Common myeloid progenitor, CD34-positive (primary cell): ENCODE measurements at places on chromosomes 5 and 9.

- DNase-seq = no peak
Measured at GRCh38 chr9:95446259-95446658, 70.5 kb downstream of the PTCH1 start.

- DNase-seq = no peak
Measured at GRCh38 chr5:51521583-51521982, 138.3 kb downstream of the ISL1 start.

DNA sequence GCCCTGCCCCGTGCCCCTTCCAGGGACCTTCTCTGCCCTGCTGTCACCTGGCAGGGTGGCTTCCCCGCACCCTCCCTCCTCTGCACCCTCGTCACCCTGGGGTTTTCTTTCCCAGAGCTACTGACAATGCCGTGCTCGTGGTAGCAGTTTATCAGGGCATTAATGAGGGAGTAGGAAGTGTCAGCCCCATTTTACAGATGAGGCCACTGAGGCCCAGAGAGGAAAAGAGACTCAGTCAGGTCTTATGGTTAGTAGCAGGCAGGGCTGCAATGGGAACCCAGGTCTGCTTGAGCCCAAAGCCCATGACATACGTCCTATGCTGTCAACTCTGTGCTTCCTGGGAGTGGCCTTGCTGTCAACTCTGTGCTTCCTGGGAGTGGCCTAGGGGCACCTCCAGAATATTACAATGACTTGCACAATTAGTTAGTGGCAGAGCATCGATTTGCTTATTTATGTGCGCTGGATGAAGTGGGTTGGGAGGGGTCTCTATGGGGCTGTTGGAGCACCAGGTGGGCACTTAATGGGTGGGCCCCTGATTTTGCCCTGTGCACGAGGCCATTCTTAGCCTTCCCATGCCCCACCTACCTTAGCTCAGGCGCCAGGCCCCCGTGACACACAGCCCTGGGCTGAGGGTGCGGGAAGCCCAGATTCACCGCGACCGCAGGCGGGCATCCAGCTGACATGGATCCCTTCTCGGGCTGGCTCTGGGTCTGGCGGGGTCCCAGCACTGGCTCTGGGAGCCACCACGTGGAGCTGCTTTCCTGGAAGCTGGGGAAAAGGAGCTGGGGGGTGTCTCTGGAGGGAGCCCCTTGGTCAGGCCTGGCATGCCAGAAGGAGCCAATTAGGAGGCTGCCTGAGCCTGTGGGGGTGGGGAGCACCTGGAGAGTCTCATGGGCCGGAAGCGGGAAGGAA lies 82.0 kb upstream of the ORM1 start:
- peak; percentile 79 for DNase-seq

- no peak for DNase-seq
Measured at GRCh38 chr9:90900130-90900529, 98.5 kb downstream of the SYK start.

DNA sequence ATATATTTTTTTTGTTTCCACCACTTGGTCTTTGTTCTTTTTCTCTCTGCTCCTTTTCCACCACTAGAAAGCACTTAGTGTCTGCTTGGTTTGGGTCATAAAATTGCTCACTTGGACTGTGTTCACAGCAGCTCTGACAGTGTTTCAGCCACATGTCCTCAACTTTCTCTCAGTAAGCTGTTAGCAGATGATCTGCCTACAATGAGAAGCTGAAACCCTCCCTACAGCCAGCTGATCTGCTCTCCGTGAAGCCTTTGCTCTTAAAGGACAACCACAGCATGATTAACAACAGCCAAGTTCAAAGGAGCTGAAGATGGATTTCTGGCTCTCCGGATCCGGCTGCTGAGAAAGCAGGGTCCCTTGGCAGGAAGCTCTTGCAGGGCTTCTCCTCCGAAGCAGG lies 31.6 kb downstream of the PRLR start:
- no peak for DNase-seq

DNA sequence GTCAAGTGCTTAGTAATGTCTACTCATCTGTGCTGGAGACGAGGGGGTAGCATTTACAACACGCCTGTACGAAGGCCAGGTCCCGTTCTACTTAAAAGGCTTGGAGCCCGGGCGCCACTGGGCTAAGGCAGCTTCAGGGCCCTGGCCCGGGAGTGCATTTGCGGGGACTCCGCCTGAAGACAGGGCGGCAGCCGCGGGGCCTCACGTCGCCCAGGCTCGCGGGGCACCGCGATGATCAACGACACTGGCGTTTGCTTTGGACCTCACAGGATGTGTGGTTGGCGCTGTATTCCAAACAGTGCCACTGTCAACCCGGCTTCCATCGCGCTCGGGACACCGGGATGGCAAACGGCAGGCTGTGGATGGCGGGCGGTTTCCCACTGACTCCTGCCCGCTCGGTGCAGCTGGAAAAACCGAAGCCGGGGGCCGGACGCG lies 1.1 kb upstream of the TENT4A start:
- peak; percentile 68 for DNase-seq

- no peak for DNase-seq
Measured at GRCh38 chr9:11318946-11319345, 706.1 kb upstream of the PTPRD start.

- peak; percentile 47 for DNase-seq
Measured at GRCh38 chr5:57338068-57338867, 144.3 kb downstream of the ACTBL2 start.

GRCh38 chr5:14806456-14806855 lies 65.1 kb downstream of the ANKH start:
- no peak for DNase-seq

- DNase-seq = no peak
Measured at GRCh38 chr5:149172261-149172660, 31.0 kb downstream of the ABLIM3 start.

DNA sequence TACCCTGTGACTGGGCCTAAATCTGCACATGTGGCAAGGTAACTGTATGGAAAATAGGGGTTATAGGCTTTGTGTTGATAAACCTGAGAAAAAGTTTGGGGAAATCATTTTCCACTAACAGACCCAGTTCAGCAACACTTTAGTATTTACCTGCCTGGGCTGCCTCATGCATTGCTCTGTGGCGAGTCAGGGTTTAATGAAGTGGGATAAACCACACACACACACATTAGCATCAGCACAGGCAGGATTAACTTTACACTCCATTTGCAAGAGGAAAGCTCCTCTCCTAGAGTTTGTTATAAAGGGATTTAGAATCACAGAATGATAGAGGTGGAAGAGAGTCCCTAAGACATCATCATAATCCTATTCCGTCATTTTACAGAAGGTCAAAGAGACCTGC lies 20.0 kb upstream of the ZCCHC7 start:
- DNase-seq = no peak

DNA sequence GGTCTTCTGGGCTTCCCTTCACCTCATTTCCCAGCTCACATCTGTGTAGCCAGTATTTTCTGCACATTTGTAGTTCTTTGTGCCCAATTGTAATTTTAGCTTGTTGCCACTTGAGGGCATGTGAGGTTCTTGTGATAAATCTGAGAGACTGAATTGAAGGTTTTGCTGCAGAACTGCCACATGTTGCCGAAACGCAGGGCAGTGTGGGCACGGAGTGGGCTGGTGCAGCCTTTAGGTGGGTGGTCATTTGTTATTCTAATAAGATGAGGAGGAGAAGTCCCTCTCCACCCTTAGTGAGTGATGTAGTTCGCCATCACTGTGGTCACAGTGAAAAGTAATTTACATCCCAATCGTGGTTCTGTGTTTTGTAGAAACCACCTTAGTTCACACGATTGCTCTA lies 21.2 kb downstream of the OTULIN start:
- DNase-seq = peak; percentile 32

GRCh38 chr5:143041461-143041860 lies 271.3 kb downstream of the ARHGAP26 start:
- DNase-seq = no peak

GRCh38 chr9:4980086-4980727 lies 4.9 kb upstream of the JAK2 start:
- no peak for DNase-seq

DNA sequence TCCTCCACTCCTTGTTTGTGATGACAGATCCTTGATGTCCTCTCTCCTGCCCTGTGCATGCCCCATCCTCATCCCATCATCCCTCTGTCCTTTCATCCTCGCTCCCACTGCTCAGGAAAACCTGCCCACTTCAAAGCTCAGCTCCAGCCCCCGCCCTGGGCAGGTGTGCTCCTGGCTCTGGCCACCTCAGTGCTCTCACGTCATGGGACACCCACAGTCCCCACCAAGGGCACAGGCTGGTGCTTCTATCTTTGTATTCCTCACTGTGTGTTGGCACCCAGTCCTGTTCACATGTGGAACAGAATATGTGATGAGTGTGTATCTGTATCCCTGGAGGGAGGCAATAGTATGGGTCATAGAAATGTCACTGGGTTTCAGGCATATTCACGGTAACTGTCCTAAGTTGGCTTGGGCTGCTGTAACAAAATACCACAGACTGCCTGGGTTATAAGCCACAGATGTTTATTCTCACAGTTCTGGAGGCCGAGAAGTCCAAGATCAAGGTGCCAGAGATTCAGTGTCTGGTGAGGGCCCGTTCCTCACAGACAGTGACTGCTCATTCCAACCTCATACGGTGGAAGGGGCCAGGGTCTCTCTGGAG lies 13.5 kb downstream of the GFPT2 start:
- no peak for DNase-seq

DNA sequence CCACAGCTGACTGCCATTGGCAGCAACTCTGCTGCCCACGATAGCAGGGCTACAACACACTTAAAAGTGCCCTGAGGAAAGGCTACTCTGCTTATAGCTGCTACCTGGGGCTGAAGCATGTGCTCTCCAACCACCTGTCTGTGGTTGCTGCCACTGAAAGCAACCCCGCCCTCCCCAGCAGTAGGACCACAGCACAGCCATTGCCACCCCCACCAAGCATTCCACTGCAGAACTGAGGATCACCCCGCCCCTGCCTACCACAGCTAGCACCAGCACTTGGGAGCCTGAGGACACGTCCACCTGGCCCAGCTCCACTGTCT lies 85.8 kb downstream of the LPAR1 start:
- DNase-seq = no peak

DNA sequence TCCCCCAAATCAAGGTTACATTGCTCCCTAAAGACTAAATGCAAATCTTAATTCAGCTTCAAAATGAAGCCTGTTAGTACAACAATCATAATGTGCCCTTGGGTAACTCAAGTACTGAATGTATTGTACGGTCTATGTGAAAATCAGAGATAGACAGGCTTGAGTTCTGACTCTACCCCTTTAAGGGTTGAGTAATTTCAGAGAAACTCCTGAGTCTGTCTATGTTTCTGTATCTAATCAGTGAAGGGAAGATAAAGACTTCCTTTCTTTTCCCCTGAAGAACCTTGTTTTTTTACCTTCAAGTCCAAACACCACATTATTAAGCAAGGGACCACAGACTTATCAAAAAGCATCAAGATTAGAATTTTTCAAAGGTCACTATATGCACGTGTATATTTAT lies 108.2 kb downstream of the MPDZ start:
- DNase-seq = no peak

GRCh38 chr5:1195916-1196315 lies 5.5 kb upstream of the SLC6A19 start:
- no peak for DNase-seq

DNA sequence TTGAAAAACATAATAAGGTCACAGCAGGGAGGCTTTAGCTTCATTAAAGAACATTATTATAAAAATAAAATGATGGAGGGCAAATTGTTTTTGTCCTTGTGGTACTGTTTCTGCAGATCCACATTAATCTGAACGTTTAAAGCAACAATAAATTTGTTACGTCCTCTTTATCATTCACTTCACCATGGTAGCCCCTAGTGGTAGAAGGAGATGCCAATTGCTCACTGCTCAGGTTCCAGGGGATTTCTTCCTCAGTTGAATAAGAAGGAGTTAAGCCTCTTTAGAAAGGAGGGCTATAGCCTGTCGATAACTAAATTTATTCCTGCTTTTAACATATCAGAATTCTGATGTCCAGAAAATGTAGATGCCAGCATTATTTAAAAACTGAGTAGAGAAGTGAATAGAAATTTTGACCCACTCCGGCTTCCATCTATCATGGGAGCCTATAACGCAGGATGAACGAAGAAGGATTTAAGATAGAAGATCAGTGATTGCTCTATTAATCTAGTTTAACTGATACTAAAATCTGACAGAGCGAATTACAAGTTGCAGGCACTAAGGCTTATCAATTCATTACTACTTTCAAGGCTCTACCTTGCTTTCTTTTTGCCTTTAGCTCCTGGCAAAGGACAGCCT lies 692.3 kb downstream of the PTPRD start:
- DNase-seq = no peak

DNA sequence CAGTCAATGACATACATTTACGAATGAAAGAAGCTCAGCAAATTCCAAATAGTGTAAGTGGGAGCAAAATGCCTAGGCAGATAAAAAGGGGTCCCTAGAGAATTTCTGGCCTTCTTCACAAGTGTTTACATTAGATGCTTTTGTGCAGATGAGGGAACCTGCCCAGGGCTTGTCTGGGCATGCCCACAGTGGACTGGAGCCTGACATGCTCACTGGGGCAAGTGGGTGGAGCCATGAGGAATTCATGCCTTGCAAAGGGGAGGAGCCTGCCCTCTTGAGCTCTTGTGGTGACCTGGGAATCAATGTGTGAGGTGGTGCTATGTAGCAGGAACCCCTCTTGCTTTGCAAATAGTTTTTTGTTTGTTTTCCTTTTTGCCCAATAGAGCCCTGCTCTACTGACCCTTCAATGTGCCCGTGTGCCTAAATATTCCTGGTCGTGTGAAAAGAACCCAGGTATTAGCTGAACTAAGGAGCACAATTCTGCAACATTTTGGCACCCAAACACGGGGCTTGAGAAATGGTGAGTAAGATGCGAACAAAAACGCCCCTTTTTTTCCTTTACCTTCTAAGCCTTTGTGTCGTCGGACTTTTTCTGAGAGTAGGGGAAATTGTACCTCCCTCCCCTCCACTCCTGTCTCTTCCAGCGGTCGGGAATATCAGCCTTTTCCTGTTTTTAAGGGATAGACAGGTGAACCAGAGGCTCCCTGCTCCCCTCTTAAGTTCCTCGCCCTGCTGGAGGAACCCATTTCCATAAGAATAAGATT lies 433.8 kb upstream of the CDH9 start:
- no peak for DNase-seq

- no peak for DNase-seq
Measured at GRCh38 chr5:155080721-155081120, 67.2 kb downstream of the KIF4B start.

DNA sequence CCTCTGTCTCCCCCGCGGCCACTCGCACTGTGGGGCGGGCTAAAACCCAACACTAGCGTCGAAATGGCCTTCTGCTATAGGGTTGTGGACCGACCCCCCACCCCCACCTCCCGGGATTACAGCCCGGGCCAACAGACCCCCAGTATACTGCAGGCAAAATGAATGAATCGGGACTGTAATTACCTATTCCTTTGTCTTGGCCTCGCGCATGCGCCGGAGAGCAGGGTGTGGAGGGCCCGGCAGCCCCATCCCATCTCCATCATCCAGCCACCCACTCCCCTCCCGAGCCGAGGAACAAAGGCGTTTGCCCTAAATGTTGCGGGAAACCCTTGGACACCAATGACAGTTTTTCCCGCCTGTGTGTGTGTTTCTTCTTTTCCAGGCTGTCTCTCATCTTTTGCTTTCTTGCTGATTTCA lies 1.6 kb downstream of the BASP1 start:
- DNase-seq = peak; percentile 10

GRCh38 chr5:157168286-157168685 lies 2.2 kb upstream of the GARIN3 start:
- no peak for DNase-seq

GRCh38 chr5:130024006-130024405 lies 119.7 kb downstream of the CHSY3 start:
- DNase-seq = no peak
